ENCODE measurements at places on chromosomes 2 and 18.

DNA sequence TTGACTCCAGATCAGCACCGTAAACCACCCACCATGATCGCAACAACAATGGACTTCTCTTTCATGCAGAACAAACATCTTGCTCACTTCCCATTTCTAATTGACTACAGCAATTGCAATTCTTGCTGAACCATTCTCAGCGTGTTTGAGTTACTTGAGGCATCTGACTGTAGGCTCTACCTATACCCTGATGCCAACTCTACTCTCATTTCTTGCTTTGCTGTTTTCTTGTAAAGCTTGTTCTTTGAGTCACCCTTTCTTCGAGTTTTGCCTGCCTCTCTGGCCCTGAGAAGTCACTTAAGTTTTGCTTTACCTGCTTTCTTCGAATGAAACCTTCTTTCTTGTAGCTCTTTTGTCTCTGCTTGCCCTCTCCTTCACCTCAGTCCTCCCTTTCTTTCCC is 160.5 kb upstream of the RND3 start:
- H3K36me3 ChIP-seq = no peaks in the 10 kb centered on the region
- no peaks in the 10 kb centered on the region for H3K4me1 ChIP-seq
- no peak for DNase-seq
- H3K4me3 ChIP-seq = no peak overlapping the region

GRCh38 chr18:34261865-34262780 is 37.4 kb upstream of the NOL4 start:
- DNase-seq = no peak
- H3K4me1 ChIP-seq = no peaks in the 10 kb centered on the region
- no peak overlapping the region for H3K27ac ChIP-seq
- H3K36me3 ChIP-seq = no peaks in the 10 kb centered on the region
- no peak overlapping the region for H3K4me3 ChIP-seq

DNA sequence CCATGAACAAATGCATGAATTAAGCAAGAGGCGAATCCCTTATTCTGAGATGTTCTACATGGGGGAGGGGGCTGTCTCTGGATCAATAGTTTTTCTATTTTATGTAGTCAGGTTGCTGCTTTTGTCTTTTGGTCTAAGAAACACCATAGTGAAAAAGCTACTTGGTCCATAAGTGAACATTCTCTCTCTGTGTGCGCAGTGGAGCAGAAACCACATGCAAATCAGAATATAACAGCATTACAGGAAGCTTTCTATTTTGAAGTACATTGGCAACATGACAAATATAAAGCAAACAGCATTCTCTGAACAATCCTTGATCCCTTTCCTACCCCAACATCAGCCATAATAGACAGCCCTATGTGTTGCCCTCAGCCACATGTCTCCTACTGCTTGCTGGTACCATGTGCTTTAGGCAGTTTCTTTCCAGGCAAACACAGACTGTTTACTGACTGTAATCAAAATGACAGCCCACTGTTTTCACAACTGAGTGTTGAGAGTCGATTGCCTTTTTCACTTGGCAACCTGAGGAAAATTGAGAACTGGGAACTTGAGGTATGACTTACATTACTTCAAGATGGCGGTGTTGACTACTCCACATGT is 10.6 kb downstream of the SCN3A start:
- no peaks in the 10 kb centered on the region for H3K4me1 ChIP-seq
- no peak for DNase-seq
- H3K4me3 ChIP-seq = no peak overlapping the region
- H3K36me3 ChIP-seq = no peaks in the 10 kb centered on the region

DNA sequence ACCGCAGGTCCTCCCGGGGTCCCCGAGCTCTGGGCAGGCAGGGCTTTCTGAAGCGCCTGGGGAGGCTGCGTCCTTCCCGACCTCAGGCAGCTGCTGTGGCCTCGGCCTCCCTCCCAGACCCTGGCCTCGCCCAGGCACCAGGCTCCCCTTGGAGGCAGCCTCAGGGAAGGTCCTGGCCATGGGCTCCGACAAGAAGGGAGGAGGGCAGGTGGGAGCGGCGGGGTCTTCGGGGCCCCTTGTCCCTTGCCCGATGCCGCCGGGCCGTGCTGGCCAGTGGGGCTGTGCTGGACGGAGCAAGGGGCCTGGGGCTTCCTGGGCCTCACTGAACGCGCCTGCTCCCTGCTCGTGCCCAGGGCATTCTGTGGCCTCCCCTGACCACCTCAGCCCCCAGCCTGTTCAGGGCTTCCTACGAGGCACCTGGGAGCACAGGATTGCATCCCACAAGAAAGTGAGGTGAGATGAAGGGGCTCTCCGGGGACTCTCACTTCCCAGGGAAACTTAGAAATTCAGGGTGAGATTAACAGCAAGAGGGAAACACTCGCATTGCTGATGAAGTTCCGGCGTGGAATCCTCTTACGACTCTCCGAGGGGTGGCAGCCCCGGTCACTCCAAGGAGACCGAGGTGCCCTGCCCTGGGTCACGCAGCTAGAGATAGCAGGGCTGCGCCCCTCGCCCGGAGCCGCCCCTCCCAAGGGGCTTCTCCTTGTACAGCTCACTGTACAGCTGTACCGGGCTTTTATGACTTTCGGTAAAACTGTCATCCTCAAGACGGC is 778 bp downstream of the MFSD2B start:
- peaks cover 3% of the 10 kb centered on the region for H3K4me1 ChIP-seq
- no peaks in the 10 kb centered on the region for H3K36me3 ChIP-seq
- peak overlapping the region; percentile 59 for H3K4me3 ChIP-seq
- peak; percentile 22 for DNase-seq

- no peak overlapping the region for H3K4me3 ChIP-seq
- peak; percentile 25 for DNase-seq
- H3K27ac ChIP-seq = no peak overlapping the region
- no peaks in the 10 kb centered on the region for H3K27me3 ChIP-seq
Measured at GRCh38 chr2:21096458-21096857, 27.3 kb upstream of the TDRD15 start.

- no peak overlapping the region for H3K4me3 ChIP-seq
- peak overlapping the region; percentile 87 for H3K27ac ChIP-seq
- peak; percentile 20 for DNase-seq
- no peaks in the 10 kb centered on the region for H3K27me3 ChIP-seq
Measured at GRCh38 chr2:172445851-172446250, 18.5 kb downstream of the ITGA6 start.

DNA sequence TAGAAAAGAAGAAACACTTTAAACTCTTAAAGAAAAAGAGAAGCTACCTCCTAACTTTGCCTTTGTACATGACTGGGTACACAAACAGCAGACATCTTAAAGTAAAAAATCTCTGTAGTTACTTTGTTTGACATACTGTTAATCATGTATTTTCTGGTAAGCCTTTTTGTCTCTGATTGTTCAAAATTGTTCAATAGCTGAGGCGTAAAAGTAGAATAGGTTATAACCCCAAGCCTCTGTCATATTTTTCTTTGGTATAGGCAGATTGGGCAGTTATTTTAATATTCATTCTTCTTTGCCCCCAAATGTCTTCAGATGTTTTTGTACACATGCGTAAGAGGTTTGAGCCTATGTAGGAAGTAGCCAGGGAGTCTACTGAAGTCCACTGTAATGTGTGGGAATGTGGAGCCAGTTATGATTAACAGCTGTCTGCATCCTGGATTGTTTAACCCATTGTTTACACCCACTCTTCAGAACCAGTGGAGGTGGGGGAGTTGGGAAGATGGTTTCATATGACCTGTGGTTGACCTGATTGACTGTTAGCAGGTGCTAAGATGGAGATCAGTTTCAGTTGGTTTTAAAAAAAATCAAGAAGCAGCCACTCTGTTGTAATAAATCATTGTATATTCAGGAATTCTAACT is 150.5 kb downstream of the TANC1 start:
- H3K27ac ChIP-seq = no peak overlapping the region
- H3K27me3 ChIP-seq = no peaks in the 10 kb centered on the region
- peaks cover 2% of the 10 kb centered on the region for H3K4me1 ChIP-seq
- no peak overlapping the region for H3K4me3 ChIP-seq
- H3K36me3 ChIP-seq = no peaks in the 10 kb centered on the region

DNA sequence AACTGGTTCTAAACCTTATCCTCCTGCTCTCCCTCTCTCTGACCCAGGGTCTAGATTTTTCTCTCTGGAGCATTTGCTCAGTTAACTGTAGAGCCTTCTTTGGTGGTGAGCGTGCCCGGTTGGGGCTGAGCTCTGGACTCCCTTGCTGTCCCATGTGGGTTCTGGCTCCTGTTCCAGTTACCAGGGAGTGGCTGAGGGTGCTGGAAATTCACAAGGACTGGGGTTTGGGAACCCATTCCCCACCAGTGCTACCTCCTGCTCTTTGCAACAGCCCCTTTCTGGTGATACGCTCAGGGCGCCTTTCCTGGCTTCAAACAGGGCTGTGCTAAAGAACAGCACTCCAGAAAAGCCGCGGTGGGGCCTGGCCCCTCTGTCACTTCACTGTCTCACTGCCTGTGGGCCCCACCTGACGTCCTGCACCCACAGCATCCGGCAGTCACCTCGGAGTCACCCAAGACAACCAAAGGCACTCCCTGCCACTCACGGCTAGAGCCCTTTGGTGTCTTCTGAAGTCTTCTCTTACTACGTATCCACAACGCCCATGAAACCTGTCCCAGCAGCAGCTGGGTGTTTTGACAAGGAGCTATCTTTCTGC is 41.3 kb downstream of the CAPN13 start:
- peaks cover 22% of the 10 kb centered on the region for H3K36me3 ChIP-seq
- H3K27ac ChIP-seq = no peak overlapping the region
- no peaks in the 10 kb centered on the region for H3K4me1 ChIP-seq
- no peaks in the 10 kb centered on the region for H3K27me3 ChIP-seq
- no peak overlapping the region for H3K4me3 ChIP-seq

- no peak overlapping the region for H3K4me3 ChIP-seq
- H3K4me1 ChIP-seq = peaks cover 6% of the 10 kb centered on the region
- no peaks in the 10 kb centered on the region for H3K36me3 ChIP-seq
- H3K27ac ChIP-seq = no peak overlapping the region
- H3K27me3 ChIP-seq = no peaks in the 10 kb centered on the region
Measured at GRCh38 chr2:53006980-53007379, 760.6 kb upstream of the CHAC2 start.

DNA sequence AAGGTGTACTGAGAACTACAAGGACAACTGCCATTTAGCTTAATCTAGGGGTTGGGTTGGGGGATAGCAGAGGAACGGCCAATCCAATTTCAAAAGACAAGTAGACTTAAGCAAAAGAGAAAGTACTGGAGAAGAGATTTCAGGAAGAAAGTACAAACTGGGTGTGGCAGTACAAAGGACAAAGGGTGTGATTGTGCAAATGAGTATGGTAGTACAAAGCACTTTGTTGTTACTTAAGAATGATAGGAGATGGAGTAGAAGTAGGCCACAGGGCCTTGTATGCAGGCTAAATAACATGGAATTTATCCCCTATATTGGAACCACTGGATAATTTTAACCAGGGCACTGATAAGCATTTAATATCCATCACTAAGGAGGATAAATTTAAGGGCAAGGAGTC is 4.7 kb upstream of the ORC2 start:
- H3K36me3 ChIP-seq = no peaks in the 10 kb centered on the region
- H3K27me3 ChIP-seq = no peaks in the 10 kb centered on the region
- H3K27ac ChIP-seq = peak overlapping the region; percentile 89
- peak; percentile 97 for DNase-seq
- H3K4me1 ChIP-seq = peaks cover 20% of the 10 kb centered on the region
- H3K4me3 ChIP-seq = no peak overlapping the region

DNA sequence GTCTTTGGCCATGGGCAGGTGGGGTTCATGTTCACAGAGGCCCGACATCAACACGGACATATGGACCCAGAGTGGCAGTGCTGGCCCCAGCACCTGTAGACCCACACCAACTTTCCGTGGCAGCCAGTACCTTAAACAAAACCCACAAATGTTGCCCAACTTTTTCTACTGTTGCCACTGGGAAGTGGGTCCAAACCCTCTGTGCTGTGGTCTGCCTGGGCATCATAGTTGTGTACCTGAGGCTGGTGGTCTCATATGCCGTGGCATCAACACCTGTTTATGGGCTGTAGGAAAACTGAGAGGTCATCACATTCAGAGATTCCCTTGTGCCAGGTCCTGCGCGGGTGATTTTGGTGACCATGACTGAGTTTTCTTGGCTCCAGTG is 79.9 kb downstream of the SH3RF3 start:
- no peaks in the 10 kb centered on the region for H3K36me3 ChIP-seq
- no peak overlapping the region for H3K4me3 ChIP-seq
- no peaks in the 10 kb centered on the region for H3K4me1 ChIP-seq
- DNase-seq = no peak
- H3K27ac ChIP-seq = peak overlapping the region; percentile 11
- peaks cover 18% of the 10 kb centered on the region for H3K27me3 ChIP-seq

GRCh38 chr2:226211439-226211838 is 588.2 kb downstream of the IRS1 start:
- H3K36me3 ChIP-seq = no peaks in the 10 kb centered on the region
- no peak for DNase-seq
- H3K27me3 ChIP-seq = no peaks in the 10 kb centered on the region

DNA sequence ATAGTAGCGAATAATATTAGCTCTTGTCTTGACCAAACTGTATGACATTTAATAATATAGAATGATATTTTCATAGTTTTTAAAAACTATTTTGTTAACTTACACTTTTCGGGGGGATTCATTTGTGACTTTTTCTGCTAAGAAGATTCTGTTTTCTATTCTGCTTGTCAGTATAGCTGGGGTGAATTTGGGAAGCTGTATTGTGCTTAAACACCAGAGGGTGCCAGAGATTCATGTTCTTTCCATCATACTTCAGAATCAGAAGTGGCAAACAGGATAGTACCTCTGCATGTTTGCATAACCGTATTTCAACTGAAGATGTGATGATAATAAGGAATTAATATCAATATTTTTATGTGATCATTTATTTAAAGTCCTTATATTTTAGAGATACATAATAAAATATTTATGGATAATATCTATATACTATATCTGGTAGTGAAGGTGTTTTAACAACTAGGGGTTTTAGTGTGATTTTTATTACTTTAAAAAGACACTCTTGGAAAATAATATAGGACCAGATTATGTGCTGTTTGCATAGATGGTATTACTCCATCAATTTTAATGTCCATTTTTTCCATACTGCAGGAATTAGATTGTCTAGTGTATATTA is 81.0 kb downstream of the TAF4B start:
- H3K4me3 ChIP-seq = no peak overlapping the region
- H3K36me3 ChIP-seq = no peaks in the 10 kb centered on the region
- no peaks in the 10 kb centered on the region for H3K4me1 ChIP-seq
- no peaks in the 10 kb centered on the region for H3K27me3 ChIP-seq

DNA sequence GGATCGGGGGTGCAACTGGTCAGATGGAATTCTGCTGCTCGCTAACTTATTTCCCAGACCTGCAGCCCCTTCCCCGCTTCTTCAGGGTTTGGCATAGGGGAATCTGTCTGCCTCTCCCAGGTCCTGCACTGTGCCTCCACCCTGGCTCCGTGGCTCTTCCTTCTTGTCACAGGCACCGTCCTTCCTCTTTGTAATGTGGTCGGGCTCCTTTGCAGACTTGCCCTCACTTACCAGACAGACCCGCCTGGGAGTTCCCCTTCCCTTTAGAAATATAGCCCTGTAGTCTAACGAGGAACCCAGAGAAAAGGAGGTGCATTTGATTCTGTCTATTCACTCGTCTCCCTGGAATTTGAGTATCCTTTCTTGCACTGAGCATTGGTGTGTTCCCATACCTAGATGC is 63.9 kb upstream of the PAX8 start:
- H3K27ac ChIP-seq = no peak overlapping the region
- H3K4me3 ChIP-seq = no peak overlapping the region
- H3K27me3 ChIP-seq = no peaks in the 10 kb centered on the region
- H3K36me3 ChIP-seq = no peaks in the 10 kb centered on the region
- peak; percentile 10 for DNase-seq

Measured in small intestine (tissue), 16 donors.